RPMI8226 (cell line): ENCODE measurements at places on chromosomes 4 and X.

- no peak for DNase-seq
Measured at GRCh38 chr4:164890691-164891090, 13.7 kb downstream of the APELA start.

DNA sequence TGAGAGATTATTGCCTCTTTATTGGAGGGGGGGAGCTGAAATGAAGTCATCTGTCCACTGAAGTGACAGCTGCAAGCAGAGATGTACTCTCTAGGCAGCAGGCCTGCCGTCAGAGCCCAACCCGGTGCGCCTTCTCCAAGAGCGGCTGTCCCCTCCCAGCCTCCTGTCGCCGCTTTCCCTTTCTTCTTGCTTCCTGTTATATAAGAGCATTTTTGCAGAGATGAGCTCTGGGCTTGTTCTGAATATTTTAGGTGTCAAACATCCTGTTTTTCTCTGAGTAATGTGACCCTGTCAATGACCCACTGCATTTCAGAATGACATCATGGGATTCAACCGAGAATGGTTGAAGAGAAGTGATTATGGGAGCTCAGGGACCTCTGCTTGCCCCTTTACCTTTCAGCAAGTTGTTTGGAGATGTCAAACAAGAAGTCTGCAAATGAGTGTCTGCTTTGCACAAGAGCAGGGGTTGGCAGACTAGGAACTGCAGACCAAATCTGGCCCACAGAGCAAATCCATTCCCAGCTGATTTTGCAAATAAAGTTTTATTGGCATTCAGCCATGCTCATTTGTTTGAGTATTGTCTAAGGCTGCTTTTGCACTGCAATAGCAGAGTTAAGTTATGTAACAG lies 79.9 kb downstream of the SLC9A6 start:
- no peak for DNase-seq

- DNase-seq: peak; percentile 31
Measured at GRCh38 chr4:13546941-13547484, 2.7 kb upstream of the NKX3-2 start.

DNA sequence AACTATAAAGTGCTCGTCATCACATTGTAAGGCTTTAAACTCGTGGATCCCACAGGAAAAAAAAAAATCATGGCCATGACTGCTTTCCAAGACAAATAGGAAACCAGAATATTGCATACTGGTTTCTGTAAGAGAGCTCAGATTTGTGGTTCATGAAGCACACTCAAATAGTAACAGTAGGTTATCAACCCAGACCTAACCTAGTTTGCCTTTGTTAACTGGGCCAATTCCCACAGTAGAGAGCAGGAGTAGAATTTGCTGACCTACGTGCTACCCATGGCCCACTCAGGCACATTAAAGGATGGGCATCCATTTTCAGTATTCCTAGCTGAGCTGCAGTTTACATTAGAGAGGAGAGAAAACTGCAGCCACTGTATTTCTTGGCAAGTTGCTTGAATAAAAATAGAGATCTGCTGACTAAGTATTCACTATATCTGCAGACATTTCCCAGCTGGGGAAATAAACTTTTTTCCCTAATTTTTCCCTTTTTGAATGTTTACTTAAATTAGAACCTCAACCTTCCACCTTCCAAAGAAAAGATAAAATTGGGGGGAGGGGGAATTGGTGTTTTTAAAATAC lies 218.5 kb downstream of the SPANXN3 start:
- DNase-seq: peak; percentile 28

GRCh38 chr4:179692222-179692621 lies 2250.0 kb upstream of the AGA start:
- no peak for DNase-seq

DNA sequence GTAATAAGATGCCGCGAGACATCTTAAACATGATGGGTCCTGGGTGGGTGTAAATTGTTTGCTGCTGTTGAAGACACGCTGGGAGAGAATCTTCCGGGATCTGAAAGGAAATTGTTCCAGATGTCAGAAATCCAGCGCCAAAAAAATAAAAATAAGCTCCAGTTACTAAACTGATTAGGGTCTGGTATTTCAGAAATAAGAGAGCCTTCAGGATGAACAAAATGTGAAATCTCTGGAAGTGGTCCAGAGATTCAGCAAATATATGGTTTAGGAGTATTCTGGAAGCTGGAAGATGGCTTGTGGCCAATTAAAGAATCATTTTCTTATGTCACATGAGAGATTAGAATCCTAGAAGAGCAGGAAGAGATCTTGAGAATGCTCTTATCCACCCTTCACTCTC lies 75.8 kb upstream of the NHS start:
- no peak for DNase-seq

DNA sequence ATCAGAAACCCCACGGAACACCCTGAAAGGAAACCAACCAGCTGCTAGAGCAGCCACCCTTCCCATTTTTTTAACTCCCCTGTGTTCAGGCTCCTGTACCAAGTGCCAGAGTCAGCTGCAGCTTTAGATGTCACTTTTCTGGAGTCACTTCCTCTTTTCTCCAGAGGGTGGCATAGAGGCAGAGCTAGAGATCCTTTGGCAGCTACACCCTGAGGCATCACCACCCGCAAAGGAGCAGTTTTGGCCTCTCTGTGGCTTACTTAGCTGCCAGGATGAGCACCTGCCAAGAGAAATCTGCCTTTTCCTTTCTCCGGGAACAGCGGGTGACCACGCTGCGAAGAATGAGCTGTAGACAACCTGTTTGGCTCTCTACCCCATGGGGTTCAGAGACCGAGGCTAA lies 58.0 kb upstream of the CHRDL1 start:
- DNase-seq: peak; percentile 59
